ENCODE measurements at places on chromosomes 7 and 10.

DNA sequence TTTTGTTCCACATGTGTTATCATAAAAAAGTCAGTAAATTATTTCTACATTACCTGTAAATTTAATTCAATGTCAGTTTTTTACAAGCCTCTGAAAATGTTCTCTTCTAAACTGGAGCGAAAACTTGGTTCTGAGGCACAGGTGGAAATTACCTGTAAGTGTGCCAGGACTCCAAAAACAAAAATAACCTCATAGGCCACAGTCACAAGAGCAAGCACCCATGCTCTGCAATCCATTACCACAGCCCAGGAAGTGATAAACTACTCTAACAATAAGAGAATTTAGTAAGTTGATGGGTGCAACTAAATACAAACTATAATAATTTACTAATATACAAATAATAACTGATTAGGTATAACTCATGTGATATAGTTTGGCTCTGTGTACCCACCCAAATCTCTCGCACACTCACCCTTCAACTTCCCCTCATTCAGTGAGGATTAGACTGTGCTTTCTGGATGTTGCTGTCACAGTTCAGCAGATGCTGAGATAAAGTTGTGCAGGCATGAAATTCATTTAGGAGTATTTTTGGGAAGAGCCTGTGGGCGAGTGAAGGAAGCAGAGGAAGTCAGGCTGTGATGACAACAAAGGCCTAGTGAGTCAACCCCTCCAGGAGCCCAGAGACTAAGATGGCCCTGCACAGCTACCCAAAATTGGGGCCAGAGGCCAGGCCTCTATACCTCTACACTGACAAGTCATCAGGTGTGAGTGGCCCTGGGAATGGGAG, 16.3 kb upstream of the GIMAP6 start:
- DNase-seq: no peak

- no peak for DNase-seq
Observed at GRCh38 chr7:155288055-155288454, 9.6 kb upstream of the INSIG1 start.

DNA sequence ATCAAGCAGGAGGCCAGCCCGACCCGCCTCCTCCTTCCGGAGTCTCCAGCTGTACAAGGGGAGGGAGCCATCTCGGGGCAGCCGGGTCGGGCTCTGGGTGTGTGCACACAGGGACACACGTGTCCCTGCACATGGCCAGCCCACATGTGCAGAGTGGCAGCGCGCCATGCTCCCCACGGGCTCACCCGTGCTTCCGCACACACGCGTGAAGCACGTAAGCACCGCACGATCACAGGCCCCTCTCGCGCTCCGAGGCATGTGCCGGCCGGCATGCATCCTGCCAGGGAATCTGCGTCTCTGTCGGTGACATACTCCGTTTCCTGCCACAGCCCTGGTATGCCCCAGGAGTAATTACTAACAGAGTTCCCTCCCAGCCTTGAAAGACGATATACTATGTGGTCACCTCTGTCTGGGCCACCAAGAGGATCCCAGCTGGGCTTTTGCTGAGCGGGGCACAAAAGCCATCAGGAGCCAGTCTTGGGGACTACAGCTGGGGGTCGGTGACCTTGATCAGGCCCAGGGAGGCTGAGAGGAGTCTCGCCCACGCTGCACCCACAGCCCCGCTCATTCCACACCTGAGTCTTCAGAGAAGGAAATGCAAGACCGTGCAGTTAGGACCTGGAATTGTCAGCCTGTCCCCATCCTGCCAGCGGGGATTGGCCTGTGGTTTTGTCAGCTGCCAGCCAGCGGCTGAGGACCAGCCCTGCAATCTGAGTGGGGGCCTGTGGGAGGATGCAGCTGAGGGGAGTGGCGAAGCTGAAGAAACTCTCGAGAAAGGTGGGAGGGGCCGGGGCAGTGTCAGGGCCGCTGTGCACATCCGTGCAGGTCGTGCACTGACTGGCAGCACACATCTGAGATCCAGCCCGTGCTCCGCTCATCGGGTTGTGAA, 11.0 kb upstream of the LFNG start:
- no peak for DNase-seq

DNA sequence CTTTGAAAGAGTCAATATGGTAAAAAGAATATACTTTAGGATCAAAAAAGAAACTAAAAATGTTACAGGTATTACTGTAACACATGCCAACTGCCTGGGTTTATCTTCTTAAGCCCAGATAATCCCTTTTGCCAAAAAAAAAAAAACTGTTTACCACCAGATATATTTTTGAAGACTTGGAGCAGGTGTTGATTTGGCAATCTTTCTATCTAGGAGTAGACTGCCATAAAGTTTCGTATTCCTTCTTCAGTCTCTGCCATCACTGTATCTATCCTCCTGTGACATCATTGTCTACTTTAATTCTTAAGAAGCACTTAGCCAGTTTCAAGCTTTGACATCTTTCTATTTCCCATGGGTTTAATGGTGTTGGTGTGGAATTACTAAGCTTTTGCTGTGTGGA, 161.0 kb downstream of the ST7 start:
- DNase-seq: no peak

DNA sequence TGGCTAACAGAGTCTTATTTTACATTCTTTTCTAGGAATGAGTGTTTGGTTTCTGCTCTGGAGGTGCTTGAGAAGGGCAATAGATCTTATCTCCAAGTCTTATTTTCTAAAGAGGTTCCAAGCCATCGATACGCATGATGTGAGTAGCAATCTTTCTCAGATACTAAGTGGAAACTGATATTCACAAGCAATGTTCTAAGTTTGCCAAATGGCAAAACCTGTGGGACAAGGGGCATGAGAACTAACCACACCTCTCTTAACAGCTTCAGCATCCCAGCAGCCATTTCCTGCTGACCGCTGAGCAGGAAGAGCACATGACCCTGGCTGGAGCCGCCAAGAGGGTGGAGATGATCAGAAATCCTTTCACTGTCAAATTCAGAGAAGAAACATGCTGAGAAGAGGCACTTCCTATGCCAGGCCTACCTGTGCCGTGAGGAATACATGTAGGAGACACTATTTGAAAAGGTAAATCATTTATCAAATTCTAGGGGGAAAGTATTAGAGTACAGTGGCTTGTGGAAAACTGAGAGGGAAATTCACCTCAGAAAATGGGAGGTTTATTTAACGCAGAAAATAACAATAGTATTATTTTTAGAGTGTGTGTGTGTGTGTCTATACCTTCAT, 35.2 kb downstream of the CCDC71L start:
- DNase-seq: no peak

DNA sequence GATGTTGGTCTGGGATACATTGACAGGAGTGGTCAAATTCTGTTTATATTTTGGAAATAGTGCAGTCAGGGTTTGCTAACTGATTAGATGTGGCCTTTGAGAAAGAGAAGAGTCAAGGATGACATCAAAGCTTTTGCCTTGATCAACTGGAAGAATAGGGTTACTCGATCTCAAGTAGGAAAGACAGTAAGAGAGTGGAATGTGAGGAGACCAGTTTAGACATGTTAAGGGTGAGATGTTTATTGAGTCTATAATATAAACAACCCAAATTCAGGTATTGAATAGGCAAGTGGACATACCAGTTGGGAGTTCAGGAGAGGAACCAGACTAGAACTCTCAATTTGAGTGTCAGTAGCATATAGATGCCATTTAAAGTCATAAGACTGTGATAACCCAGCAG, 1.9 kb upstream of the ANKRD7 start:
- DNase-seq: no peak
